ENCODE measurements at places on chromosomes 12 and 14. TPM values are rescaled to one million over a fixed set of nuclear protein-coding genes. Genes with fewer than 3 reads are reported as not detected.

GRCh38 chr14:102645746-102646440 lies 53.4 kb downstream of the RCOR1 start:
- DNase-seq = no peak
- no peaks in the 10 kb centered on the region for H3K27me3 ChIP-seq
- H3K4me3 ChIP-seq = no peak overlapping the region
- no peaks in the 10 kb centered on the region for H3K36me3 ChIP-seq
- H3K4me1 ChIP-seq = peaks cover 45% of the 10 kb centered on the region

Gene RNFT2
- 10.7 TPM for total RNA-seq

GRCh38 chr14:34981743-34982420 lies 910 bp upstream of the SRP54 start:
- H3K27me3 ChIP-seq = no peaks in the 10 kb centered on the region
- H3K4me1 ChIP-seq = peaks cover 5% of the 10 kb centered on the region
- peak; percentile 64 for DNase-seq
- H3K4me3 ChIP-seq = no peak overlapping the region
- H3K36me3 ChIP-seq = peaks cover 22% of the 10 kb centered on the region

DNA sequence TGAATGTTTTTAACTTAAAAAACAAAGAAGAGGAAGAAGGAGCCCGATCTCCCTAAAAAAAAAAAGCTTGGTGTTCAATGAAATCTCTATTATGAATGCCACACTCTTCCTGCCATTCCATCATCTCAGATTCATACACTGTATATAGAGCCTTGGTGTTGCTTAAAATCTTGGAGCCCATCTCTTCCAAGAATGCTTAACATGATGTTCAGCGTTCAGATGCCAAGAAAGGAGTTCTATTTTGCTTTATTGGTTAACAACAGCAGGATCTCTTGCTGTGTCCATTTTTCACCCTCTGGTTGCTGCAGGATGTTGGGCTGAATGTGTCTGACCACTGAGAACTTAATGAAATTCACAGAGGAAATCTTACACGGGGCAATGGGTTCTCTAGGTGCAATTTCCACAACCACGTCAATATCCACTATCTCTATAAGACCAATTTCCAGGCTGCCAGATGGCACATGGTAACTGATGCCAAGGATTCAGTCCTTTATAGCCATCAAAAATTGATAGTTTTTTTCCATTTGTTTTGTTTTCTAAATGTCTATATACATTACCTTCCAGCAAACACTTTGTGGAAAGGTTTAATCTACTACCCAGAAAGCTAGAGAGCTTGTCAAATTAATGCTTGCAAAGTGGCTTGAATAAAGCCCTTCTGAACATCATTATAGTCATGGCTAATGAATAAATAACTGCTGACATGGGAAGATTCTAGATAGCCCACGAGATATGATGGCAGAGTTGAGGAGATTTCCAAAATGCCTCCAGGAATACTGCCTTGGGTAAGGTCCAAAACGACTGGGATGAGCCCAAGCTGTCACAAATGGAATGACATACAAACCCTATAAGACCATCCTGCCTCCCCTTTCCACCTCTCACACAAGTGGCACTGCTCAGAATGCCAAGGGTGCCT lies 26.5 kb downstream of the RERG start:
- no peak for DNase-seq
- H3K27ac ChIP-seq = no peak overlapping the region
- H3K36me3 ChIP-seq = no peaks in the 10 kb centered on the region
- H3K27me3 ChIP-seq = peaks cover 10% of the 10 kb centered on the region

DNA sequence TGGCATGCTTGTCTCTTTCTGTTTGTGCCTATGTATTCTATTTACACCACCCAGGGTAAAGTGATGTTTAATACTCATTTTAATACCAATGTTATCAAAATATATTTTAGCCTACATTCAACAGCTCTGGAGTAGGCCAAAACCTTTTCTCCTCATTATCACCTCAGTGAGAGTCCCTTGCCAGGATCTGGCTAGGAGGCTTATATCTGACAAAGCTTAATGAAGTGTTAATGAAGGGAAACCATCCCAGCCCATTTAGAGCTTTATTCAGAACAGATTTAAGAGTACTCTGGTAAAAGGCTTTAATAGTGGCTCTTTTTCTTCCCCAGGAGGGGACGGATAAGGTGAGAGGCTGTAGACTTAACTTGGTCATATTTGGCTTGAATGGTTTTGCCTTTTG lies 137.6 kb downstream of the GRIN2B start:
- no peaks in the 10 kb centered on the region for H3K36me3 ChIP-seq
- H3K4me1 ChIP-seq = no peaks in the 10 kb centered on the region
- no peak overlapping the region for H3K27ac ChIP-seq
- no peak overlapping the region for H3K4me3 ChIP-seq
- DNase-seq = no peak
- peaks cover 4% of the 10 kb centered on the region for H3K27me3 ChIP-seq

- H3K36me3 ChIP-seq = no peaks in the 10 kb centered on the region
- DNase-seq = peak; percentile 38
- no peaks in the 10 kb centered on the region for H3K4me1 ChIP-seq
- no peak overlapping the region for H3K4me3 ChIP-seq
- no peak overlapping the region for H3K27ac ChIP-seq
Observed at GRCh38 chr12:74365178-74365964, 172.3 kb upstream of the ATXN7L3B start.

DNA sequence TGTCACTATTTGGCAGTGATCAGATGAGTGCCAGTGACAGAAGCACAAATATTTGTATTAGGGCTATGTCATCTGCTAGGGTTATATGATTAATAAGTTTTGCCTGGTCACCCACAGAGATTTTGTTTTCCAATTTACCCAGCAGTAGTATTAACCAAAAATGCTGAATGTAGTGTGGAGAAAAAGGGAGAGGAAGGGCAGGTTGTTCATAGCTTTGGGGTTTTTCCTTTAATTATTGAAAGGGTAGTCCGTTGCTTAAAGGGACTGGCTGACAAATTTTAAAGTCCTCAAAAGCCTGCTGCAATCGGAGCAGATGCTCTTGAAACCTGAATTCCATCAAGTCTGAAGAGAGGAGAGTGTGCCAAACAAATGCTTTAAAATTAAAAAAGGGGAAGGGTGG lies 237.9 kb upstream of the CCDC196 start:
- H3K27me3 ChIP-seq = no peaks in the 10 kb centered on the region
- H3K4me3 ChIP-seq = no peak overlapping the region
- no peaks in the 10 kb centered on the region for H3K4me1 ChIP-seq

- H3K27ac ChIP-seq = no peak overlapping the region
- H3K4me1 ChIP-seq = peaks cover 4% of the 10 kb centered on the region
- peaks cover 2% of the 10 kb centered on the region for H3K27me3 ChIP-seq
- no peak for DNase-seq
- H3K4me3 ChIP-seq = no peak overlapping the region
Observed at GRCh38 chr12:121933522-121934308, 15.3 kb downstream of the CFAP251 start.

DNA sequence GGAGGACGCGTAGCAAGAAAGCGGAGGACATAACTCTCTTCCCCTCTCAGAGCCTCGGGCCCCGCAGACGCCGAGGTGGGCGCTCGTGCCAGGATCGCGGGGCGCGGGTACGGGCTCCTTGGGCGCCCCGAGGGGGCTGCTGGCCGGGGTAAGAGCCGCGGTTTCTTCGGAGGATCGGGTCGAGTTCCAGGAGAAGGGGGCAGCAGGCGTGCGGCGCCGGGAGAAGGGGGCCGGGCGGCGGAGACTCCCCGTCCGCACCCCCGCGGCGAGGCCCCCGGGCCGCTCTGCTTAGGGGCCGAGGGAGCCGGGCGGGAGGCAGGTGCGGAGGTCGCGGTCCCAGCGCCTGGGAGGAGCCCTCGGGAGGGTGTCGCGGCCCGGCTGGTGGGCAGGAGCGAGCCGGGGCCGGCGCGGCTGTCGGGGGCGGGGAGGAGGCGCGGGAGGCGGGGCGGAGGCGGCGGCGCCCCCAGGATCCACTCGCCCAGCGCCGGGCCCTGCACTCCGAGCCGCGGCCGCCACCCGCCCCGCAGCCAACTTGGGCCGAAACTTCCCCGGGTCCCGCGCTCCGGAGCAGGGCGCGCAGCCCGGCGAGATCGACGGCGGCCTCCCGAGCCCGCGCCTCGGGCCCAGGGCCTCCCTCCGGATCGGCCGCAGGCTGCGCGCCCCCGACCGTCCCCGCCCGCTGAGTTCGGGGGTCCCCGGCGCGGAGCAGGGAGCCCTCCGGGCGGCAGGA lies 64.4 kb downstream of the FBXL14 start:
- DNase-seq = no peak
- no peaks in the 10 kb centered on the region for H3K36me3 ChIP-seq
- peaks cover 67% of the 10 kb centered on the region for H3K27me3 ChIP-seq
- peak overlapping the region; percentile 69 for H3K4me3 ChIP-seq
- peaks cover 32% of the 10 kb centered on the region for H3K4me1 ChIP-seq

GRCh38 chr12:62673028-62673815 lies 206.6 kb downstream of the MON2 start:
- no peak overlapping the region for H3K4me3 ChIP-seq
- H3K4me1 ChIP-seq = no peaks in the 10 kb centered on the region
- H3K27me3 ChIP-seq = peaks cover 4% of the 10 kb centered on the region
- no peak overlapping the region for H3K27ac ChIP-seq
- no peak for DNase-seq
- no peaks in the 10 kb centered on the region for H3K36me3 ChIP-seq

GRCh38 chr12:263574-263973 lies 938 bp upstream of the SLC6A13 start:
- no peak overlapping the region for H3K27ac ChIP-seq
- peaks cover 20% of the 10 kb centered on the region for H3K4me1 ChIP-seq
- no peak overlapping the region for H3K4me3 ChIP-seq
- DNase-seq = no peak

- H3K4me3 ChIP-seq = no peak overlapping the region
- no peak overlapping the region for H3K27ac ChIP-seq
- no peaks in the 10 kb centered on the region for H3K4me1 ChIP-seq
- no peaks in the 10 kb centered on the region for H3K36me3 ChIP-seq
- H3K27me3 ChIP-seq = peaks cover 4% of the 10 kb centered on the region
- no peak for DNase-seq
Observed at GRCh38 chr12:58242796-58243630, 301.6 kb downstream of the ATP23 start.

DNA sequence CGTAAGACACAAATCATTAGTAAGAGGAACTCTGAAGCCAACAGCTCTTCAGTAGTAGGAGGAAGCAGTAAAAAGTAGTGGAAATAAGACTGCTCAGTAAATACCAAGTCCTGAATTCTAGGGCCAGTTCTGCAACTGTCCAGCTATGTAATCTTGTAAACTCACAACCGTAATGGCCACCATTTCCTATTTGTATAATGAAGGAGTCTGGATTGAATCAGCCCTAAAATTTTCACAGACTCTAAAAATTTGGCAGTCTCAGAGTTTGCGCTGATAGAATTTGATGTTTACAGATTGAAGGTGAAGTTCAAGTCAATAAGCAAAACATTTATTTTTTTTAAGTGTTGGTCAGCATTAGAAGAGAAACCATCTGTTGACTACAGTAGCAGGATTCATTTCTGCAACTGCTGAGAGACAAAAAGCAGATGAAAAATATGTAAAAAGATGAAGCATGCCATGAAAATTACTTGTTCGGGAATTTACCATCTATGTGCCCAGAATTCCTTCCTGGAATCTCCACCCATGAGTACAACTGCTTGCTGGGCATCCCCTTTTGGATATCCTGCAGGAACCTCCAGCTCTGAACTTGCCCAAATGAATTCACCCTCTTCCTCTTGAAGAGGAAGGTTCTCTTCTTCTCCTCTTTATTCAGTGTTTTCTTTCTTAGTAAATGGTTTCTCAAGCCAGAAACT lies 47.5 kb downstream of the GALNT4 start:
- no peaks in the 10 kb centered on the region for H3K27me3 ChIP-seq
- peaks cover 9% of the 10 kb centered on the region for H3K36me3 ChIP-seq
- no peak overlapping the region for H3K27ac ChIP-seq
- DNase-seq = no peak

Gene FAM90A1
- 0.27 TPM for total RNA-seq

- H3K27me3 ChIP-seq = no peaks in the 10 kb centered on the region
- H3K4me3 ChIP-seq = no peak overlapping the region
- DNase-seq = no peak
- no peaks in the 10 kb centered on the region for H3K36me3 ChIP-seq
Observed at GRCh38 chr12:7066596-7066995, 6.1 kb downstream of the C1S start.

Gene KRT79
- total RNA-seq = 0.87 TPM

- DNase-seq = no peak
- H3K4me3 ChIP-seq = no peak overlapping the region
- no peaks in the 10 kb centered on the region for H3K4me1 ChIP-seq
Observed at GRCh38 chr12:24546661-24547060, 402.2 kb downstream of the BCAT1 start.

DNA sequence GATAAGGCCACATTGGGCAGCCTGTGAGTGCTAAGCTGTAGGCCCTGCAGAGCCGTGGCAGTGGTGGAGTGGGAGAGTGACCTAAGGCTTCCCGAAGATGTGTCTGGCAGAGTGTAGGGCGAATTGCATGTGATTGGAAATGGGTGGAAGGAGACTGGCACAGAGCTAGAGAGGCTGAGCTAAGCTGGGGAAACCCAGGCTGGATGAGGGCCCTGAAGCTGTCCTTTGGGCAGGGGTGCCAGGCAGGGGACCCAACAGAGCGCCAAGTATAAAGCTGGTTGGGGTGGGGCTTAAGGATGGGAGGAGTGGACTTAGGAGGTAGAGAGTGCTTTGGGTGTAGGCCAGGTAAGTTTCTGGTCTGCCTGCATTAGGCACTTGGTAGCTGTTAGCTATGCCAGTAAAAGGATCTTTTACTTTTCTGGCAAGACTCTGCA lies 47.9 kb downstream of the WDR20 start:
- H3K36me3 ChIP-seq = no peaks in the 10 kb centered on the region
- no peak for DNase-seq
- peak overlapping the region; percentile 46 for H3K27ac ChIP-seq
- H3K4me1 ChIP-seq = peaks cover 63% of the 10 kb centered on the region
- H3K27me3 ChIP-seq = no peaks in the 10 kb centered on the region
